Activated T-helper 2 cell treated with anti-CD3 and anti-CD28 coated beads, Interferon-gamma antibody, Interleukin-2, Interleukin-4, amounts not matched to agents 10 μg/mL and 5 μg/mL and 100 μg/mL, durations not matched to agents 14 hours and 24 hours and 36 hours (primary cell): ENCODE measurements at places on chromosomes 12 and 14. TPM values are rescaled to one million over a fixed set of nuclear protein-coding genes. Genes with fewer than 3 reads are reported as not detected.

- H3K27me3 ChIP-seq: no peaks in the 10 kb centered on the region
- H3K4me3 ChIP-seq: no peak overlapping the region
- DNase-seq: no peak
- H3K4me1 ChIP-seq: peaks cover 6% of the 10 kb centered on the region
- no peak overlapping the region for H3K27ac ChIP-seq
- H3K36me3 ChIP-seq: no peaks in the 10 kb centered on the region
These were observed 136.1 kb downstream of the CALM1 start for GRCh38 chr14:90532826-90533525.

GRCh38 chr12:43308776-43309175, 243.2 kb downstream of the ADAMTS20 start:
- no peak overlapping the region for H3K4me3 ChIP-seq
- no peaks in the 10 kb centered on the region for H3K36me3 ChIP-seq
- DNase-seq: no peak

DNA sequence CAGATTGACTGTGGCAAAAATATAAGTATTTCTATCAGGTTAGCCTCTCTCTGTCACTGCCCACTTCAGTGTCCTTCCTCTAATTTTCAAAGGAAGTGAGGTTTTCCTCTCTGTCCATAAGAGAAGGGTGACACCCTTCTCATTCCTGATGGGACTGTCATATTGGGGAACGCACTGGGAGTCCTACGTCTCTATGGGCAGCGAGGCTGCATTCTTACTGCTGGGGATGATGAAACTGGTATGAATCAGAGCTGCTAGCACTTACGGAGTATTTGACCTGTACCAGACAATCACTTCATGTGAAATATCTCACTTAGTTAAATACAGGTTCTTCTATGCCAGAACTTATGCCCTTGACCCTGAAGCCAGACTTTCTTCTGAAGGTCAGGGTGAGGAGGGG, 436.3 kb downstream of the DPF3 start:
- no peak overlapping the region for H3K27ac ChIP-seq
- peaks cover 14% of the 10 kb centered on the region for H3K4me1 ChIP-seq
- H3K27me3 ChIP-seq: peaks cover 56% of the 10 kb centered on the region
- H3K36me3 ChIP-seq: peaks cover 2% of the 10 kb centered on the region
- H3K4me3 ChIP-seq: no peak overlapping the region

GSG1 gene
- not detected in 2 replicates for total RNA-seq

- no peaks in the 10 kb centered on the region for H3K27me3 ChIP-seq
- no peak overlapping the region for H3K4me3 ChIP-seq
- H3K36me3 ChIP-seq: no peaks in the 10 kb centered on the region
- H3K4me1 ChIP-seq: peaks cover 2% of the 10 kb centered on the region
These were observed 19.3 kb downstream of the CCDC62 start for GRCh38 chr12:122793685-122794106.

ARHGEF25 gene
- total RNA-seq: 1.9 and 2.3 TPM in 2 replicates

- H3K27ac ChIP-seq: no peak overlapping the region
- no peak overlapping the region for H3K4me3 ChIP-seq
- H3K27me3 ChIP-seq: peaks cover 2% of the 10 kb centered on the region
- DNase-seq: no peak
- no peaks in the 10 kb centered on the region for H3K4me1 ChIP-seq
- H3K36me3 ChIP-seq: no peaks in the 10 kb centered on the region
These were observed 276.8 kb upstream of the TMPO start for GRCh38 chr12:98238515-98239130.

DNA sequence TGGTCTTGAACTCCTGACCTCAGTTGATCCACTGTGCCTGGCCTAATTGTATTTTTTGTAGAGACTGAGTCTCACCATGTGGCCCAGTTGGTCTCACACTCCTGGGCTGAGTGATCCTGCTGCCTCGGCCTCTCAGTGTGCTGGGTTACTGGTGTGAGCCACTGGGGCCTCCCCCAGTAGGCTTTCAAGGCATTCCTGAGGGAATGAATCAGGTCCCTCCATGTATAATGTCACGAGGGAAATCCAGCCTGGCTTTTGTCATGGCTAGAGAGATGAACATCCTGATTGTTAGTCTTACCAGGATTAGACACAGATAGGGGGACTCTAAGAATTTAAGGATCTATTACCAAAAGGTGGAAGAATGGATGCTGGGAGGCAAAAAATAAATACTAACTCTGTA, 51.9 kb downstream of the CPSF2 start:
- no peaks in the 10 kb centered on the region for H3K36me3 ChIP-seq
- no peak overlapping the region for H3K4me3 ChIP-seq
- peaks cover 3% of the 10 kb centered on the region for H3K27me3 ChIP-seq
- no peak for DNase-seq

DNA sequence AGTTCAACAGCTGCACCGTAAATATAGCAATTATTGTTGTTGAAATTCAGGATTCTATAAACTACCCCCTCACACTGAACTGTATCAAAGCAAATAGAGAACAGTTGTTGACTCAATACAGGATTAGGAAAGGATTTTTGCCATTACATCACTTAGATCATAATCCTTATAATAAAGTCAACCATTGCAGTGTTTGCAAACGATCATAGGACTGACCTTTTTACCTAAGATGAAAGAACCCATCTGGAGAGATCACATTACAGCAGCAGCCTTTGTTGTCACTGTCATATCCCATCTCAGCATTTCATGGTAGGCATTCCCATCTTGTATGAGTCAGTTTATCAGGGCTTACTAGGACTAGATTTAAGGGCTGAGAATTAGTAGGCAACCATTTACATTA, 96.1 kb downstream of the IPO8 start:
- no peak for DNase-seq
- no peak overlapping the region for H3K4me3 ChIP-seq
- no peaks in the 10 kb centered on the region for H3K36me3 ChIP-seq
- H3K27ac ChIP-seq: no peak overlapping the region
- no peaks in the 10 kb centered on the region for H3K27me3 ChIP-seq

SEL1L gene
- 51.7 and 52.6 TPM in 2 replicates for total RNA-seq

DNA sequence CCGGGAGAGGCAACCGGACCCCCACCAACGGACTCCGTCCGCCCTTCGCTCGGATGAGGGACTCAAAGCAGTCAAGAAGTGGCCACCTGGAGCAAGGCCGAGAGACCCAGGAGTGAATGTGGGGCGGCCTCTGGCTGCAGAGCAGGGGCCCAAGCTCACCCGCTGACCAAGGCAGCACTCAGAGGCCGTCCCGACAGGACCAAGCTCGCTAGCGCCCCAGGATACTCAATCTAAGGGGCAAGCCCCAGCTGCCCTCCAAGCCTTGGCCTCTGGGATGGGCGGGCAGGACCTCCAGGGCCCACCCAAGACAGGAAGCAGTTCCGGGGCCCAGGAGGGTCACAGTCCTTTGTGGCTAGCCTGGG, 936 bp downstream of the AKT1 start:
- peak overlapping the region; percentile 56 for H3K27ac ChIP-seq
- H3K27me3 ChIP-seq: no peaks in the 10 kb centered on the region
- H3K36me3 ChIP-seq: peaks cover 29% of the 10 kb centered on the region
- peaks cover 24% of the 10 kb centered on the region for H3K4me1 ChIP-seq
- H3K4me3 ChIP-seq: peak overlapping the region; percentile 87
- no peak for DNase-seq

DDN gene
- 0.60 and 0.91 TPM in 2 replicates for total RNA-seq

- no peaks in the 10 kb centered on the region for H3K4me1 ChIP-seq
- no peak overlapping the region for H3K4me3 ChIP-seq
- H3K27ac ChIP-seq: no peak overlapping the region
- DNase-seq: no peak
- no peaks in the 10 kb centered on the region for H3K36me3 ChIP-seq
These were observed 43.9 kb upstream of the RASSF8 start for GRCh38 chr12:25914551-25914950.

CDH24 gene
- 1.4 and 2.1 TPM in 2 replicates for total RNA-seq
